ENCODE measurements at places on chromosomes 6 and 20. TPM values are rescaled to one million over a fixed set of nuclear protein-coding genes. Genes with fewer than 3 reads are reported as not detected.

The MYH7B gene
- not detected for total RNA-seq

The LTB gene
- not detected for total RNA-seq

The GNMT gene
- 0.24 TPM for total RNA-seq

The ULBP1 gene
- total RNA-seq = 0.07 TPM

The RSPO4 gene
- total RNA-seq = not detected

The PTPRT gene
- not detected for total RNA-seq

The TRIM15 gene
- total RNA-seq = not detected

The FAM83C gene
- 0.24 TPM for total RNA-seq

DNA sequence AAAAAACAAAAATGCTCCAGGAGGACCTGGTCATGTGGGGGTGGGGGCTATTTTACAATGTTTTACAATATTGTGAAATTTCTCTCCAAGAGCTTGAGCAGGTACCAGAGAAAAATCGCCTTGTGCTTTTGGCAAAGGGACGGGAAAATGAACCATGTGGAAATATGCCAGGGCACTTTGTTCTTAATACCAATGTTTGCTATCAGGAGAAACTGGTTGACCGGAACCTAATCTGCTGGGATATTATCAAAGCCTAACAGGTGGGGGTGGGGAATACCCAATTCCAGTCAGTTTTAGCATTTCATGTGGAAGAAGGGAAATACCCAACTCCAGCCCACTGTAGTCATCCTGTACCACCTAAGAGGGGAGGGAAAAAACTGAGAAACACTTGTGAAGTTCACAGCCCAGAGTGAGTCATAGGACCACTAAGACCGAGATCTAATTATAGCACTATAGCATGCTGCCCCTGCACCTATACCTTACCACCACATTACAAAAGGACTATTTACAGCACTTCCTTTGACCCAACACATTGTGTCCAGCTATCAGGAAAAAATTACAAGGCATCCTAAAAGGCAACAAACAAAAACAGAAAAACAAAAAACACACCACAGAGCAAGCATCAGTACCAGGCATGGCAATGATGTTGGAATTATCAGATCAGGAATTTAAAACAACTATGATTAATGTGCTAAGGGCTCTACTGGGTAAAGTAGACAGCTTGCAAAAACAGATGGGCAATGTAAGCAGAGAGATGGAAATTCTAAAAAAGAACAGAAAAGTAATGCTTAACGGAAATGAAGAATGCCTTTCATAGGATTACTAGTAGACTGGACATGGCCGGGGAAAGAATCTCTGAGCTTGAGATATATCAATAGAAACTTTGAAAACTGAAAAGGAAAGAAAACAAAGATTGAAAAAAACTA, 84.1 kb upstream of the POPDC3 start:
- DNase-seq = peak; percentile 19

- DNase-seq = no peak
Measured at GRCh38 chr20:9408422-9409300, 105.7 kb upstream of the LAMP5 start.

DNA sequence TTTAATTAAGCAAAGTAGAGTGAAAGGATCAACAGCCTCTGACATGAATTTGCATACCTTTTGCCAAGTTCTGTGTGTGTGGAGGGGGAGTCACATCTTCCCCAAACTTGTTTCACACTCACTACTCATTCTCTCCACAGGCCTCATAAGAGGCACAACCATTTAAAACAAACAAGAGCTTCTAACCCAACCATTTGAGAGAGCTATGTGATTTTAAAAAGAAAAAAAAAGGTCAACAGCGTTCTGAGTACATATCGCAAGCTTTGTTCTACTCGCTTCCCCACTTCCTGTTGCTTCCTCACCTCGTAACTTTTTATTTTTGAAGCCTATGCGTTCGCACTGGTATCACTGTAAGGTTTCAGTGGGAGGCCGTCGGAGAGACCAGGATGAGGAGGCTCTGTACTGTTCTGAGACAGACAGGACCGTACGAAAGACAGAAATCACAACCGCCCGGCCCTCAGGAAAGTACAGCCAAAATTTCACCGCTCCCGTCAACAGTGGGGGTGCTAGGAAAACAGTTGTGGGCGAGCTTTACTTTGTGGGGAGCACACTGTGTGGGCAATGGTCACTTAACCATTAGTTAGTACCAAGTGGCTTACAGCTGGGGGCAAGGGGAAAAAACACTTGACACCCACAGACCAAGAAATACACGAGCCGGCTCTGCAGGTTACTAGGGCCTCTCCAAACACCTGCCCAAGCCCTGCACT, 61.3 kb downstream of the TRERF1 start:
- DNase-seq = no peak

DNA sequence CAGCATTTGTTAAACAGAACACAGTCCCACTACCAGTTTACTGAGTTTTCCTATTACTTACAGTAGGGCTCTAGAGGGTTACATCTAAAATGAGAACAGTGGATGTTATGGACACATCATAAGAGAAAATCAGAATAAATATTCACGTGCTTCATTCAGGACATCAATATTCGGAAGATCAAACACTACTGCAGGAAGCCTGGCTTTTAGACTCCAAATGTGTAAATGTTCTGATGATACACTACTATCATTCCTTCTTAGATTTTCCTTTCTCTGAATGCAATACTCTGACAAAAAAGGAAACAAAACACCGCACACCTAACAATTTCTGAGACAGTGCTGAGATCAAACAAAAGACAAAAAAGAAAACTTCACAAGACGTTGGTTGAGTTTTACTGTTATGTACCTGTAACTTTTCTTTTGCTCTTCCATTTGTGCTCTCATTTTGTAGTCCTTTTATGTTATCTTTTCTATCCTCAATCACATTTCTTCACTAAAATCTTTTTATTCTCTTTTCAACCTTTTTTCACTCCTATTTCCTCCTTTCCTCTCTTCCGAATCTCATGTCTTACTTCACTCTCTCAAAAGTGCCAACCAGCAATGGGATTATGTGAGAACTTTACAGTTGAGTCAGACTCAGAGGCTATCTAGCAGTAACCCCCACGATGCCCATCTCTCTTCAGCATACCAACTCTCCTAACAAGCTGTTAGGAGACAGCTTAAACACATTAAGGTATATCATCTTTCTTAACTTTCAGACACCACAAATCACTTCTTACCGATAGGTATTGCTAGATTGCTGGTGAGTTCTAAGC, 1.7 kb downstream of the FAM184A start:
- no peak for DNase-seq

DNA sequence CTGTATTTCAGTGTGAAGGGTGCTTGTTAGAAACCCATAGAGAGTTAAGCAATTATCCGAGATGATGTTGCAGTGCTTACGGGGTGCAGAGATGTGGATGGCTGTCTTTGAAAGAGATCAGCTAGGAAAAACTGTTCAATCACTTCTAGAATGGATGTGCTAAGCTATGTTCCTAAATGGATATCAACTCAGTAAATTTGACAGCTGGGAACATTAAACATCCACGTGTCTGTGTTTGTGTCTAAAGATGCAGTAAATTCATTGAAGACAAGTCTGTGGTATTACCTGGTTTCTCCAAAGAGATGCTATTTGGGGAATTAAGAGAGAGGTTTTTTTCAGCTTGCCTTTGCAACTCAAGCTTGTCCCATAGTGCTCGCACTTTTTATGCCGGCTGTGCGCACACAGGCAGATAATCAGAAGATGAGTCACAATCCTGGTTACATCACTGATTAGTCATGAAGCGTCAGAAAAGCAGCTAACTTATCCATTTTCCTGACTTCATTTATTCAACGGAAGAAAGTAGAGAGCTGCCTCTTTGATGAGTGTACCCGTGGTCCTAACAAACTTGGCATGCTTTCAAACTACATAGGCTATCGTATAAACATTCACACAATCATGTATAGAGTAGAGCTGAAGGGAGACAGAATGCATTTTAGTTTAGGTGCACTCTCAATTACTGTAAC, 691.7 kb upstream of the SLC35B3 start:
- peak; percentile 88 for DNase-seq

GRCh38 chr6:155106456-155107115, 111.5 kb downstream of the TIAM2 start:
- no peak for DNase-seq

GRCh38 chr20:23257848-23258746, 92.5 kb upstream of the NXT1 start:
- peak; percentile 97 for DNase-seq

DNA sequence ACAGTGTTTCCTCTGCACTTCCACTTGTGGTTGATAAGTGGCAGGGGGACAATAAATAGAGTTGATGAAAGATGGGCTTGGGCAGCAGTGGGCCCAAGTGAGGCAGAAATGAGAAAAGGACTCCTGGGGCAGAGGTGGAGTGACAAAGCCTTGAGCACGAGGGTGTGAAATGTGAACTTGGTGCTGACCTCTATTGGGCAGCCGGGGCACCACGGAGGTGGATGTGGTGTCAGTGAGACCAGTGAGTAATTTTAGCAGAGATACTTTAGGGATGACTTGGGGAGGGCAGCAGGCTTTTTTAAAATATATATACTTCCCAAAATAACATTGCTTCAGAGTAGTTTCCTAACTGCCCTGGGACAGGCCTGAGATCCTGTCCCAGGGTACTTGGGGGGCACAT, 30.6 kb upstream of the MYLK2 start:
- DNase-seq = peak; percentile 28

GRCh38 chr20:5090191-5090590, 29.6 kb downstream of the PCNA start:
- DNase-seq = no peak

- no peak for DNase-seq
Measured at GRCh38 chr6:121187833-121188200, 146.5 kb downstream of the TBC1D32 start.

GRCh38 chr6:75268121-75268987, 16.2 kb downstream of the TMEM30A start:
- peak; percentile 39 for DNase-seq

- no peak for DNase-seq
Measured at GRCh38 chr20:41300383-41300782, 17.1 kb downstream of the ZHX3 start.

DNA sequence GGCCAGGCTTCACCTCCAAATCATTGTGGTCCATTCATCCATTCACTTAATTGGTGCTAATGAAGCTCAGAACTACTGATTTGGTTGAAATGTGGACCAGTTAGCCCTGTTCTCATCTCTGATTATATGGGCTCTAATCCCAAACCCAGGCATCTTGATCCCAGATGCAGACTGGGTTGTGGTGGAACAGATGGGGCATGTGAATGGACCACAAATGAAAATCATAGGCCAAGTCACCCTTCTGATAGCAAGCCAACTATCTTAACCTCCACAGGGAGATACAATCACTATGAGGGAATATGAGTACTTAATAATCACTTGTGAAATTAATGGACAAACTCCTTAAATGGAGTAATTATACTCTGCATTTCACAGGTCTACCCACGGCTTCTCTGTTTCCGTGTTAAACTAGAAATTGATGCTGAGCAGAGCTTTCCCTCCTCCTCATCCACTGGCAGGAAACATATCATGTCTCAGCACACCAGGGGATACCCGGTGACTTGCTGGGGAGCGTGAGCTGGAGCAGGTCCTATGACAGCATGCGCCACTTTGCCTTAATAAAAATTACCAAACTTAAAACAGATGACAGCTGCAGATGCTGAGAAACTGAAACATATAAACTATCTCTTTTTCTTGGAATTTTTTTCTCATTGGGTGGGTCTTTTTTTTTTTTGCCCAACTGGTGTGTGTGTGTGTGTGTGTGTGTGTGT, 108.8 kb upstream of the HEY2 start:
- DNase-seq = no peak

DNA sequence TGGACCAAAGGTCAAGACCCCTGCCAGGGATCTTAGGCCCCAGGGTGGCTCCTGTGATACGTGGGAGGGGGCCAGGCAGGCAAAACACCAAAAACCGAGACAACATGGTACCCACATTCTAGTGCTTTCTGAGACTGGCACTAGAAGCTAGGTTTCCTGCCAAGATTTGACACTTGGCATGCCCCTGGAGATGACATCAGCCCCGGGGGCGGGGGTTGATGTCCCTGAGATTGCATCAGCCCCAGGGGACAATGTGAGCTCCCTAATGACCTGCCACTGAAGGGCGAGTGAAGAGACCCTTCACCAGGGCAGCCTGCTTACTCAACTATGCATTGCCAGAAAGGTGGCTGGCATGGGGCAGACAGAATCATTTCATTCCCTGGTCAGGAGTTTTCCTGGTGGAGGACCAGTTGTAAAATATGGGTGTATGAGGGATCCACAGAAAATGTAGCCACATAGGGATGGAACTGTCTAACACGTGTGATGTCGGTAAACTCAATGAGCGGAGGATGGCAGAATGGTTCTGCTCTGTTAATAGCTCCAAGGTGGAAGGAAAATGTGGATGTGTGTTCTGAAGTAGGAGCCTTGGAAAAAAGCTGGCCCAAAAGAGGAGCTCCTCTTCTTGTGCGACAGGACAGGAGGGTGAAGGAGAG, 219.7 kb downstream of the UNC5CL start:
- no peak for DNase-seq

DNA sequence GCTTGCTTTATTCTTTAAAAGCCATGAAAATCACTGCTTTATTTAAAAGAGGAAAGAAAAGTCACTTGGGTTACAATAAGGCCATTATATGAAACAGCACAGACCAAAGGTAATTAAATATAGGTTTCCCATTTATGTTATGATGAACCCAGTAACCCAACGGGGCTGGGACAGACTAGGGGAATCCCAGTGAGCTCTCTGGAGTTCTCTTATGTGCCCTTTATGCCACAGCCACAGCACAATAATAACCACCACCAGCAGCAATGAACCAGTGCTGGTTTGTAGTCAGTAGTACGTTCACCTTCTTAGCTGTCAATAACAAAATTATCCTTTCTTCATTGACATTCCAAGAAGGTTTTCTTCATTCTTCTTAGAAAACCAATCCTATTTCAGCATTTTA, 87.4 kb downstream of the KIF13A start:
- DNase-seq = no peak
